ENCODE measurements at places on chromosomes 13 and 19.

- no peak for DNase-seq
Observed at GRCh38 chr19:15623711-15624318, 8.8 kb downstream of the CYP4F8 start.

DNA sequence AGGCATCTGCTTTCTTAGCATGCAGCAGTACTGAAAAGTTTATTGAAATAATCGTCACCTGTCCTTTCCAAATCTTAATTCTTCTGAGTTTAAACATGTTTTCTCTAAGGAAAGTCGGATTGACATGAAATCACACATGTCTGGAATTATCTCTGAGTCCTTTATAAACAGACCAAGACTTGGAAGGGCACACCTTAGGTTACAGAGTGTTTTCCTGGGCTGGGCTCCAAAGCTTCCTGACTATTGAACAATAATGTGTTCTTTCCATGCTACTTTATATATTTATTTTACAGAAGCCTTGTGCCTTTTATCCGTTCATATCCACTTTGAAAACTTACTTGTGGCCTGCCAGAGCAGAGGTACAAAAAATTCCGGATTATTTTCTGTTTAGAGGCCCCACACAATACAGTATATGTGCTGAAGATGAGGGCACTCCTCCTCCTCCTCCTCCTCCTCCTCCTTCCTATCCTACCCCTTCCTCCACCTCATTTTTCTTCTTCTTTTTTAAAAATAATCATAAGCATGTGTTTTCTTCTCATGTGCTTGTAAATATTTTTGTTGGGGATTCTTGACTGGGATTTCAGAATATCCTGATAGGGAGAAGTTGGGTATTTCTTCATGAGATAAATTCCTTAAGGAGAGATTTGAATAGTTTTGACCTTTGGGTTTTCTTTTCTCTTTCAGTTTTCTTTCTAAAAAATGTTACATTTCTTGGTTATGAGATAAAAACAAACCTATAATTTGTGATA lies 52.3 kb downstream of the LRCH1 start:
- no peak for DNase-seq

GRCh38 chr13:32142956-32143375 lies 111.4 kb downstream of the FRY start:
- no peak for DNase-seq

DNA sequence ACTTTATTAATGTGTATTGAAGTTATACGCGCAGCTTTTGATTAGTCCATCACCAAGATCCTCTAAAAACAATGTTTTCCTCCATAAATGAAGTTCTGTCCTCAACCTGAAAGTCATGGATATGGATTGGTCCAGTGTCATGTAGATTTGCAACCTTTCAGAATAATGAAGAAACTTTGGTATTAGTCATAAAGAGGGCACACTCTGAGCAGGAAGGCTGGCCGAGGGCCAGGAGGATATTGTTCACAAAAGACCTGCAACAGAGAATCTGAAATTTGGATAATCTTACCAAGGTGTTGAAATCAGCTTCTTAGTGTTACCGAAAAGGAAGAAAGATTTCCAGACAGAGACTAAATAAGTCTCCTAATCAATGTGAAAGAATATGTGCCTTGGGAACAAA lies 20.7 kb downstream of the CLDN10 start:
- no peak for DNase-seq

DNA sequence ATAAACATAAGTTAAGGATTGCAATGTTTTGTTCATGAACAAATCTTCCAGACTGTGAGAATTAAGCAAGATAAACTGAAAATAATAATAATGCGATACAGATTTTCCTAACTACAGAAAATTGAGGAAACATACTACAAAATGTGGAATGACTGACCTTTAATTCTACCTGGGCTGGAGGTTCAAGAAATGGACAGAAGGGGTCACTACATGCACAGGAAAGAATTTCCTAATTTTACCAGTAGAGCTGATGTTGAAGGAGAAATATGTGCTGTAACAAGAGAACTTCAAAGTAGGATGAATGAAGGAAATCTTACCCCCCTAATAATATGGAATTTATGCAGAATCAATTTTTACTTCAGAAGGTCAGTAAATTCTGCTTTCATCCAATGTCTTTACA lies 62.3 kb downstream of the ZNF627 start:
- no peak for DNase-seq

DNA sequence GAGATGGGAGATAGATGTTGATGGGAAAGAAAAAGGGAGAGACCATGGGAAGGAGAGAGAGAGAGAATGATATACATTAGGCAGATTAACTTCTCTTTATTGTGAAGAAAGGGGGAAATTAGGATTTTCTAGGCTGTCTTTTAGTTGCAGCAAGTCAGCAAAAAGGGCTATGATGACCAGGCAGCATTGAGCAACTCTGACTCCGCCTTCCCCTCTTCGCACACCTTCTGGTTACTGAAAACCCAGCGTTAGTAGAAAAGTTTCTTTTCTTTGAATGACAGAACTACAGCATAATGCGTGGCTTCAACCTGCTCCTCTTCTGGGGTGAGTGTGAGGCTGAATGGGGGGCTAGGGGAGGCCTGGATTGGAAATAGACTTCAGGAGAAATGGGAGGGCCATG lies at the start of gene ADGRE1:
Gene ADGRE1, plus strand, starts transcription at position 264 of the 400 bp plus-strand sequence. Its CDS starts 30 bp downstream, at position 294.
- no peak for DNase-seq

Measured in cortex of kidney (tissue), 1 donor.